ENCODE measurements at places on chromosomes 1 and 21. TPM values are rescaled to one million over a fixed set of nuclear protein-coding genes. Genes with fewer than 3 reads are reported as not detected.

GRCh38 chr1:47223921-47224675, 7.9 kb downstream of the TAL1 start:
- no peak for DNase-seq

DNA sequence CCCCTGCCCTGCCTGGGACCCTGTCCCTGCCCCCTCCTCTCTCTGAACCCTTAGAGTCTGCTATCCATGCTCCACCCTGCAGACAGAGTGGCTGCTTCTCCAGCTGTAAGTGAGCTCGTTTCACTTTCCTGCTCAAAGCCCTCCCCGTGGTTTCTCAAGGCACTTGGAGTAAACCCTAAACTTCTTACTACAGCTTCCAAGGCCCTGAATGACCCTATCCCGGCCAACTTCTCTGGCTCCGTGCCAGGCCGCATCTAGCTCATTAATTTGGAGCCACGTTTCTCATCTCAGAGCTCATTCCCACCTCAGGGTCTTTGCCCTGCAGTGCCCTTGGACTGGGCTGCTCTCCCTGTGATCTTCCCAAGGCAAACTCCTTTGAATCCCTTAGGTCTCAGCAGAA, 235.1 kb upstream of the RUNX1 start:
- DNase-seq: no peak

- no peak for DNase-seq
These were observed 121.7 kb upstream of the COL11A1 start for GRCh38 chr1:103230061-103230460.

DNA sequence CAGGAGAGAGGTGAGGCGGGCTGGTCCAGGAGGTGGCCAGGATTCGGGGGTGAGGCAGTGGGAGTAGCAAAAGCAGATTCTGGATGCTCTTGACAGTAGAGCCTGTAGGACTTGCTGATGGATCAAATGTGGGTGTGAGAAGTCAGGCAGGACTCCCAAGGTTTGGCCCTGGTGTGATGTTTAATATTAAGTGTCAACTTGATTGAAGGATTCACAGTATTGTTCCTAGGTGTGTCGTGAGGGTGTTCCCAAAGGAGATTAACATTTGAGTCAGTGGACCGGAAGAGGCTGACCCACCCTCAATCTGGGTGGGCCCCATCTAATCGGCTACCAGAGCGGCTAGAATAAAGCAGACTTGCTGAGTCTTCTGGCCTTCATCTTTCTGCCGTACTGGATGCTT, 6.8 kb upstream of the RAB4A start:
- no peak for DNase-seq

- no peak for DNase-seq
These were observed 32.3 kb downstream of the EEIG2 start for GRCh38 chr1:108592030-108592759.

DNA sequence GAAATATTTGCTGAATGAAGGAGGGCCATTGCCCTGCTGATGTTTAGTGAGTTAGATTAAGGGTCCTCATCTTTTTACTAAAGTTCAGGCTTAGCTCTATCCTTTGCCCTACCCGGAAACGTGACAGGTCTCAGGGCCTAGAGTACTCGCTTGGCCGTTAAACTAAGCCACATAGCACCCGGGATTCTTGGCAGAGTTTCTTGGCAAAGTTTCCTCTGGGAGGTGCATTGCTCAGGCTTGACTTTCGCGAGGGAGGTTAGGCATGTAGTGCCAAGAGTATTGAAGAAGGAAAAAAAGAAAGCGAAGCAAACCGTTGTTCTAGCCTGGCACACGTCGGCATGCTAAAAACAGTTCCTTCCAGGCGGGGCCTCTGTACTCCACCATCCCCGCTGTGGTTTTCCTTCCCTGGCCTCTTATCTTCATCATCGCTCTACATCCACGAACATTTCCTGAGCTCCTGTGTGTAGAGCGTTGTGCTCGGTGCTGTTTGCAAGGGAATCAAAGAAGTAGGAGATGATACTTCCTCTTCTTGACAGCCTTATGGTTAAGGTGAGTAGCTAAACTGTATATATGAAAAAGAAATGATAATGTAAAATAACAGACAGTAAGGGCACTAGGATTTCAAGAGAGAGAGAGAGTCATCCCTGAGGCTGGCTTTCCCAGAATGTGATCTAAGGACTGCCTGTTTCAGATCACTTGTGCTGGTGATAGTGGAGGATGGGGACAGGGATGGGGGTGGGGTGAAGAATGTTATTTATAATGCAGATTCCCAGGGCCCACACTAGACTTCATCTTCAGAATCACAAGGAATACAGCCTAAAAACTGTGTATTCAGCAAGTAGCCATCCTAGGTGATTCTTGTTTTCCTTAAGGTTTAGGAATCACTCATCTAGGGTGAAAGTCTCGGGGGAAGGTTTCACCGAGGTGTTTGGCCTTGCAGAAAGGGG, 18.8 kb downstream of the RNF220 start:
- DNase-seq: peak; percentile 56

Gene C8A
- not detected for total RNA-seq

Gene AMY1C
- total RNA-seq: not detected

Gene RAB13
- total RNA-seq: 30.5 TPM

Gene COL9A2
- total RNA-seq: 6.7 TPM
